T-helper 22 cell (primary cell): ENCODE measurements at places on chromosomes 11 and 22.

GRCh38 chr11:114060392-114061047 is 1.0 kb downstream of the ZBTB16 start:
- no peak for DNase-seq

- no peak for DNase-seq
Measured at GRCh38 chr11:37449146-37449545, 851.1 kb upstream of the RAG2 start.

GRCh38 chr11:66625041-66625751 is 8.8 kb downstream of the RBM14 start:
- no peak for DNase-seq

GRCh38 chr11:127066401-127067090 is 66.0 kb upstream of the KIRREL3 start:
- no peak for DNase-seq

GRCh38 chr11:85815186-85815931 is 4.4 kb upstream of the SYTL2 start:
- no peak for DNase-seq

DNA sequence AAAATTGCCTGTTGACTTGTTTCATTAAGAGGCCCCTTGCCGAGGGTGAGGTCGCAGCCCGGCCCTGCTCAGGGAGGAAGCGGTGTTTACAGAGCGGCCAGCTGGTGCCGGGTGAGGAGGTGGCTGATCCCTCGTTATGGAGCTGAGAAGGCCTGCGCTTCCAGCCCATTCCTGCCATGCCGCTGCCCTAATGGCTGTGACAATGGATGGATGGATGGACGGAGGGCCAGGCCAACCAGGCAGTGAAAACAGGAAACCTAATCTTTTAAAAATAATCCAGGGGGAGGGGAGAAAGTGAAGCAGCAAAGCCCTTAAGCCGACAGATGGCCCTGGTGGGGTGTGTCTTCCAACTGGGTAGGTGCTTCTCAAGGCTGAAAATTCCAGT is 38.5 kb downstream of the BCR start:
- no peak for DNase-seq

- DNase-seq: no peak
Measured at GRCh38 chr11:15969701-15970329, 386.5 kb downstream of the SOX6 start.
